PC-3 (cell line): ENCODE measurements at places on chromosomes 7 and 10.

DNA sequence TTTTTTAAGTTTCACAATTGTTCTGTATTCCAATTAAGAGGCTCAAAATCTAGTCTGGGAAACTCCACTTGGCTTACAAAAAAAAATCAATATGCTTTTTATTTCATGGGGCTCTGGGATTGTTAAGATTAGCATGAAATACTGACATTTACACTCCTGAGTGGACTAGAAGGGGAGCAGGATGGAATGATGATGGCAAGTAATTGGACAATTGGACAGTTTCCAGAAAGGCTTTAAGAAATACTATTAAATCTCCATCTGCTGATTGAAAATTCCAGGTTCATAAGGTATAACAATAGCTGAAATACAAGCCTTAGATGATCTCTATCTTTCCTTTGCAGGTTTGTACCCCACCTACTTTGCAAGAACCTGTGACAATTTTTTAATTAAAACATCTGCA is 184.4 kb downstream of the LRRTM3 start:
- DNase-seq = no peak

- DNase-seq = peak; percentile 25
Observed at GRCh38 chr7:66265566-66265965, 60.4 kb downstream of the TPST1 start.

DNA sequence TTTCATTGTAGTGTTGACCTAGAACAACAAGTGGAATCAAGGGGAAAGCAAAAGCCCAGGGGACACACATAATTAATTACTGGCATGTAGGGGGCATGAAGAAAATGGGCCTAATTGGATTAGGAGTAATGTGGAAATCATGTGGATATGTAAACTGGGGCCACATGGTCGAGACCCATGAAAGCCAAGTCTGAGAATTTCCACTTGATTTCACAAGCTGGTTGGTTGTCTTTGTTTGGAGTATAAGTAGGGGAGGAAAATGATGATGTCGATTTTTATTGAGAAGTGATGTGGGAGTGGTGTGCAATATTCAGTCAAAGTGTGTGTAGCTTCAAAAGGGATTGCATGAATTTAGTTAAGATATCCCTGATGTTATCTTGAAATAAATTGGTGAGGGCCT is 131.8 kb downstream of the LRRC4 start:
- DNase-seq = no peak

DNA sequence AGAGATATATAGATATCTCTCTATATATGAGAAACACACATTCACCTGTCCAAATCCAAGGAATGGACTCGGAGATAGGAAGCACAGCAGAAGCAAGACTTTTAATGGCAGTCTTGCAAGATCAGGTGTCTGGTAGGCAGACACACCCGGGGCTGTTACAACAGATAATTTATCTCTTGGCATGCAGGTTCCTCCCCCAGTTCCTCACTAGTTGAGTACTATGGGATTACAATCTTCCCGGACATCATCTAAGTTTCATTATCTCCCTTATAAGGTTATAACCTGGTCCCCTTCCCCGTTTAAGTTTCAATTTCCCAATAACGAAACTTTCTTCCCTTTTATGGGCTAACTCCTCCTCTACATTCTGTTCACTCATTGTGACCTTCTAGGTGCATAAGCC is 399.3 kb downstream of the PPP1R3A start:
- DNase-seq = no peak

GRCh38 chr10:109723305-109723704 is 200.0 kb downstream of the XPNPEP1 start:
- DNase-seq = no peak

- DNase-seq = no peak
Observed at GRCh38 chr10:33112831-33113455, 154.9 kb upstream of the ITGB1 start.

DNA sequence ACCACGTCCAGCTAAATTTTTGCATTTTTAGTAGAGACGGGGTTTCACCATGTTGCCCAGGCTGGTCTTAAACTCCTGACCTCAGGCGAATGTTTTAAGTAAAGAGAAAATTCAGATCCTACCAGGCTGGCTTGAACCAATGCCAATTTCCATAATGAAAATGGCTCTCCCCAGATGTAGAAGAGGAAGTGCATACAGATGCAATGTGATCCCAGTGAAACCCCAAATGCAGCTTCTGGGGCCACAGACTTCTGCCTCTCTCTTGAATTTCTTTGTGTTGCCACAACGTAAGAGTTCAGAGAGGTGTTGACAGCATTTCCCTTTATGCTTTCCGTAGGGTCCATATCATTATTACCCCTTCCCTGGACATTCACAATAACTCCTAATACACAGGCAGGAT is 29.6 kb upstream of the GOT1 start:
- DNase-seq = no peak

DNA sequence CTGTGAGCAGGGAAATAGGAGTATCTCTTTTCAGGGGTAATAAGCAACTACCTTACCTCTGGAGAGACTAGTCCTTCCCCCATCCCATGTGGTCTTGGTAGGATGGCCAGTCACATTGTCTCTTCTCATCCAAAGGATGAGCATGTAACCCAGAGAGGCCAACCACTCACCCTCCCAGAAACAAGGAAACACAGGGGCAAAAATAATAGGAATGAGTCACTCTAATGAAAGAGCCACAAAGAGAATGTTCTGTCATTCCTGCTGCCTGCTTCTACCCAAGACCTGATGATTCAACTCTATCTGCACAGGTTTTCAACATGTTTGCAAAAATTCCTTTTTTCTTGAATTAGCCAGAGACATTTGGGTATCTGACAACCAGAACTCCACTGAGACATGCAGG is 99.3 kb upstream of the NFE2L3 start:
- DNase-seq = peak; percentile 64

DNA sequence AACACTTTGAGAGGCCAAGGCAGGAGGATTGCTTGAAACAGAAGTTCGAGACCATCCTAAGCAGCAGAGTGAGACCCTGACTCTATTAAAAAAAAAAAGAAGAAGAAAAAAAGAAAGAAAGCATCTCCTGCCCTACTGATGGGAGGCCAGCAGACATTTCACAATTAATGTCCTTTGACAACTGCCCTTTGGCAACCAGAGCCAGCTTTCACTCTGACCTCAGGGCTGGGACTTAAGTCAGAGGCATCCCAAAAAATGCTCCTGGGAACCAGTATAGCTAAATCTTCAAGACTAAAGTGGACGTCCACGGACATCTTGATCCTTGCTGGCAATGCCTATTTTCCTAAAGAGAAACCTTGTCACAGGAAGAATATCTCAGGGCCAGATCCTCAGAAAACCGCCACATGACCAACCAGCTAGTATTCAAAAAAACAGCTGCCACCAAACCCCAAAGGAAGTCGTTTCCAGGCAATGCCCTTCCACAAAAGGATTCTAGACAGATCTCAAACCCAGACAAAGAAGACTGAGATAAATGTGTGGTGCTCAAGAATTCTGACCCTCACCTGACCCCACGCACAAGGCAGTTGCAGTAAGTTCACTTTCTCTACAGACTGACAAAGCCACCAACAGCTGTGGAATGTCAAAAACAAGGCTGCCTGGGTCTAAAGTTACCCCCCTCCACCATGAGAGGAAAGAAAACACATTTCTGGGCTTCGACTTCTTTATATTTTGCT is 18.4 kb downstream of the GFRA1 start:
- no peak for DNase-seq

DNA sequence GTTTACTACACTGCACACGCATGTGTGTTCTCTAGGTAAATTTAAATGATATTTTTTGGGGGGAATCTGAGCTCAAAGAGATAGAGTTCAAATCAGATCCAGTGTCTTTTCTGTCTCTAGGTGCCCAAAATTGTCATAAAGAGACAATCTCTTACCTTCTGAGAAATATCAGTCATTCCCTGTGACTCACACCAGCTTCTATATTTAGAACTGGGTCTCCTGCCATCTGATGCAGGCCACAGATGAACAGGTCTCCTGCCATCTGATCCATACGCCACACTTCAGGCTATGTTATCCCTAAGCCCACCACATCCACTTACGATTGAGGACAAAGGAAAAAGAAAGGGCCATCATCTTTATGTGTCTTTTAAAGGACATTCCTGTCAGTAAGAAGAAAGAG is 136.3 kb upstream of the LAMB4 start:
- DNase-seq = peak; percentile 27

GRCh38 chr10:61029411-61029810 is 85.4 kb upstream of the RHOBTB1 start:
- DNase-seq = peak; percentile 76

GRCh38 chr10:48803801-48804584 is 119.3 kb downstream of the WDFY4 start:
- no peak for DNase-seq

- DNase-seq = no peak
Observed at GRCh38 chr10:132270721-132271457, 36.9 kb downstream of the STK32C start.

DNA sequence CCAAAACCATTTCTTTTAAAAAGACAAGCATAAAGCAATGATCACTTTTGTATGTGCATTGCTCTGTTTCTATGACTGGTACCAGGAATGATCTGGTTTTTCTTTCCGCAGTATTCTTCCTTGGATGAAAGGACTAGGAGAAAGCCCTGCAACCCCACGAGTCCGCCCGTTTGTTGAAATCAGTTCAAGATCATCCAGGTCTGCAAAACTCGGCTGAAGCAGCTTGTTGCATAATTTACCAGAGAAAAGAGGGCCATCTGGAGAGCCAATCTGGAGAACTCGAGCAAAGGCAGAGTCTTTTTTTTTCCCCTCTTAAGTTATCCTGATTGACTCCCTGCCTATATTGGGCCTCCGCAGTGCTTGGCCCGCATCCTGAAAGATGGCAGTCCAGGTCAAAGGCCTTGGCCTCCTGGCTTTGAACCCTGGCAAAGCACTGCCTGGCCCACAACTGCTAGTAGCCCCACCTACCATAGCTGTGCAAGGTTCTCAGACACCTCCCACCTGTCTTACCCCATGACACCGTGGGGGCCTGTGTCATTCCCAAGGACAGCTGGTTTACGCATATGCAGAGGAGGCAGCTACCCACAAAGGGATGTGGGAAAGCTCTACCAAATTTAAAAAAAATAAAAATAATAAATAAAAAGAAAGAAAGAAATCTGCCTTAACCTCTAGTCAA is 572.2 kb downstream of the INHBA start:
- no peak for DNase-seq

DNA sequence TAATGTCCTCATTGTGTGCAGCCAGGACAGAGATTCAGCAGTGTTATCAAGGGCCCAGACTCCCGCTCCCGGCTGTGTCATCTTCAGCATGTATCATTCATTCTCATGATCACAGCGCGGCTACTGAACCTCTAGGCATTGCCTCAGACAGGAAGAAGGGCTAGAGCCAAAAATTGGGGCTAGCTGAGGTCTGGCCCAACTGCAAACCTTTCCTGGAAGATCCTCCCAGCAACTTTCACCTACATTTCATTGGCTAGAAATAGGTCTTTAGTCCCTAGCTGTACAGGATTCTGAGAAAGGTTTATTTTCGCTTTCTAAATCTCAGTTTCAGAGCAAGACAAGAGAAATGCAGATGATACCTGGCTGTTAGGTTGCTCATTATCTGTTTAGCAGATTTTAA is 81.9 kb downstream of the CREM start:
- no peak for DNase-seq

DNA sequence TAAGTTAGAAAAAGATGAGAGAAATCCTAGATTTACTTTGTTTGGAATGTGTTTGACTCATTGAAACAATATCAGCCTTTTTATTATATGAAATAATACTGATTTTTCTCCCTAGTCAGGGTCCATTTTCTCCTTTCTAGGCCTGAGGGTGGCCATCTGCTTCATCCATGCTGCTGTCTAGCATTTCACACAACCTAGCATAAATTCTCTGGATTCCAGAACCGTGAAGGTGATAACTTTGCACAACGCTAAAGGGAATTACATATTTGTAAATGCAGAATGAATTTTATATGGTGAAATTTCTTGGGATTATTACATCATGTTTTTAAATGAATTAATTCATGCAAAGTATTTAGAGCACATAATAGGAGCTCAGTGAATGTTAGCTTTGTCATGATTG is 505.1 kb downstream of the INHBA start:
- no peak for DNase-seq

GRCh38 chr10:114616516-114616915 is 41.6 kb downstream of the ABLIM1 start:
- DNase-seq = no peak

DNA sequence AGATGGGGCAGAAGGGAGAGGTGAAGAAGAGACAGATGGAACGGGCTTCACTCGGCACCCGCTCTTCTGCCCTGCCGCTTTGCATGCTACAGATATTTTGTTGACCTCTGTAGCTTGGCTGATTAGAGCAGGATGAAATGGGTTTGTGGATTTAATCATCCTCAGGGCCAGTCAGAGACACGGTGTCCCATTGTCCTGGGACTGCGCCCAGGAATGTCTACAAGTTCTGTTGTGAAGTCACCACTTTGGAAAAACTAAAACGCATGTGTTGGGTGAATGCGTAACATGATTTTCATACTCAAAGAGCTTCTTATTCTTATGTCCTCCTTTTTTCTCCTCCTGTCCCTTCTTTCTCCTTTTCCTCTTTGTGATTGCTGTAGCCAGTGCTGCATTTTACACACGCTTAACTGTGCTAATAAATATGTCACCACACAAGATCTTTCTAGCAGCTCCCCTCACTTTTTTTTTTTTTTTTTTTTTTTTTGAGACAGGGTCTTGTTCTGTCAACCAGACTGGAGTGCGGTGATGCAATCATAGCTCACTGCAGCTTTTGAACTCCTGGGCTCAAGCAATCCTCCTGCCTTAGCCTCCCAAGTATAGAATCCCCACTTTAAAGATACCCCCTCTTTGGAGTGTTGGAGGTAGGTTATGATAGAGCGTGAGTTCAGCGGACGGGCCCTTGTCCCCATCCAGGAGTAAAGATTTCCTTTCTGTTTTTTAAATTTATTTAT is 3.4 kb downstream of the CPA4 start:
- no peak for DNase-seq

DNA sequence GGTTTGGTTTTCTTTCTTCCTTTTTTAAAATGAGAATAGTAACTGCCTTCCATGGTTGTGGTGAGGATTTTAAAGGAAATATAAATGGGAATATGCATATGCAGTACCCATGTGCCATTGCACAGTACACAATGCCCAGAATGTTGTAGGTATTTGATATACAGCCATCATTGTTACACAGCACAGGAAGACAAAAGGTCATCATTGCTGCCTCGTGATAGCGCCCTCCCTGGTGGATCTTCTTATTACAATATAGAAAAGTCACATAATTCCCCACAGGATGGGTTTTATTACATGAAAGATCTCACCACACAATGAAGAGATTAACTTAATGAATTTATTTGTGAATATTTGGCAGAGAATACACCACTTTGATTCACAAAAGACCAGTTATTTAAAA is 76.5 kb downstream of the PPP1R17 start:
- no peak for DNase-seq

DNA sequence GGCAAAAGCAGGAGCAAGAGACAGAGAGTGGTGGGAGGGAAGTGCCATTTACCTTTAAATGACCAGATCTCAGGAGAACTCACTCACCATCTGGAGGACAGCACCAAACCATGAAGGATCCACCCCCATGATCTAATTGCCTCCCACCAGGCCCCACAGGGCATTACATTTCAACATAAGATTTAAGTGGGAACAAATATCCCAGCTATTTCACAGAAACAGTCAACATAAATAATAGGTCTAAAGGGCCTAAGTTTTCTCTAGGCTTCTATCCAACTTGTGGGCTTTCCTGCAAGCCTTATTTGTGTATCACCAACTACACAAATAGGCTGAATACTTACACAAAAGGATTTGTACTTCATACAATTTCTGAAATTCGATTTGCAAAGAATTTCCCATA is 196.8 kb upstream of the POT1 start:
- no peak for DNase-seq
